SHP77 treated with DMSO at 0.1 percent for 48 hours (cell line): ENCODE measurements at places on chromosomes 1 and 21.

GRCh38 chr1:93907718-93908117 lies 1.5 kb downstream of the GCLM start:
- DNase-seq: no peak

GRCh38 chr1:114269539-114269938 lies 115.9 kb upstream of the SYT6 start:
- DNase-seq: no peak

- DNase-seq: peak; percentile 25
These were observed 53.4 kb downstream of the DMAP1 start for GRCh38 chr1:44266400-44267344.

GRCh38 chr1:77624102-77624501 lies 58.4 kb downstream of the ZZZ3 start:
- no peak for DNase-seq

DNA sequence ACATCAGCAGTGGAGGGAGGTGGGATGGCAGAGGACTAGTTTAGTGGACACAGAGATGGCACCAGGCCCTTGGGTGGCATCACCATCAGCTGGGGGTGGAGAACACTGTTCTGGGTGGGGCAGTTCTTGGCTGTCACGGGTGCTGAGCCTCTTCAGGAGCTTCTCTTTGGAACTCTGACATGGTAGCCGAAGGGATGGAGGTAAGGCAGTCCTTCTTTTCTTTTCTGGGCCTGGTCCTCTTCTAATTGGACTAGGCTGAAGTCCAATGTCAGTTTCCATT lies 8.3 kb upstream of the MEF2D start:
- no peak for DNase-seq

DNA sequence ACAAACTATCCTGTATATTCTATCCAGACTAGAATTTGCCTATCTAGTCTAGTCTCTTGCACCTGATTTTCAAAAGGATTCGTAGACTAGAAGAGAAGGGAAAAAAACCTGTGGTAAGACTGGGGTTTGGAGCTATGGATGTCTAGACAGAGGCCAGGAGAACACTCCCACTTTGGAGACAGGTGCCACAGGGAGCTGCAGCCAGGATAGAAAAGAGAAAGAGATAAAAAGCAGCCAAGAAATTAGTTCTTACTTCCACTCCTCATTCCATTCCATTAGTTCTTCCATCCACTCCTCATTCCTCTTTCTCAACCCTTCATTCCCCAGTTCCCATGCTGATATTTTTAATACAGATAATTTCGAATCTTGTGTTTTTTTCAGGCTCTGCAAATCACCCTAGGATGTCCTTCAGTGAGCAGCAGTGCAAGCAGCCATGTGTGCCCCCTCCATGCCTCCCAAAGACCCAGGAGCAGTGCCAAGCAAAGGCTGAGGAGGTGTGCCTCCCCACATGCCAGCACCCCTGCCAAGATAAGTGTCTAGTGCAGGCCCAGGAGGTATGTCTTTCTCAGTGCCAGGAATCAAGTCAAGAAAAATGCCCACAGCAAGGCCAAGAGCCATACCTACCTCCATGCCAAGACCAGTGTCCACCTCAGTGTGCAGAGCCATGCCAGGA lies 496 bp downstream of the PRR9 start:
- DNase-seq: no peak

DNA sequence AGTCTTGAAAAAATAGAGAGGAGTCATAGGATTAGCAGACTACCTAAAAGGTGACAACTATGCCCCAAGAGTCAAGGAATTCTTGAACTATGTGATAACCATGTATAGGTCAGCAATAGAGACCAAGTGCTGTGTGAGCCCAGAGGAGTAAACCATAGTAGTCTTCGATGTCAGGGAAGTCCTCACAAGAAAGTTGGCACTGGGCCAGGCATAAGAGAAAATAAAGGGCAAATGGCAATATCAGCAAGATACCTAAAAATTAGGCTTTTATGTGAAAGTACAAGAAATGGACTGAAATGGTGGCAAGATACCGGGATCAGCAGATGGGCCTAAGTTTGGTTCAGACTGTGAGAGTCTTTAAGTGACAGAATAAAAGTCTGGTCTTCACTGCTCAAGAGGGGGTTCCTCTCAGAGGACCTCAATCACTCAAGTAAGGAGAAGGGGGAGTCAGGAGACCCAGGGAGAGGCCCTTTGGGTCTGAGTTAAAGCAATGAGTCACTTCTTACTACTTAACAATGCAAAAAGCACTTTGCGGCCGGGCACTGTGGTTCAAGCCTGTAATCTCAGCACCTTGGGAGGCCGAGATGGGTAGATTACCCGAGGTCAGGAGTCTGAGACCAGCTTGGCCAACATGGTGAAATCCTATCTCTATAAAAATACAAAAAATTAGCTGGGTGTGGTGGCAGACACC lies 95.0 kb downstream of the TEX35 start:
- DNase-seq: no peak

DNA sequence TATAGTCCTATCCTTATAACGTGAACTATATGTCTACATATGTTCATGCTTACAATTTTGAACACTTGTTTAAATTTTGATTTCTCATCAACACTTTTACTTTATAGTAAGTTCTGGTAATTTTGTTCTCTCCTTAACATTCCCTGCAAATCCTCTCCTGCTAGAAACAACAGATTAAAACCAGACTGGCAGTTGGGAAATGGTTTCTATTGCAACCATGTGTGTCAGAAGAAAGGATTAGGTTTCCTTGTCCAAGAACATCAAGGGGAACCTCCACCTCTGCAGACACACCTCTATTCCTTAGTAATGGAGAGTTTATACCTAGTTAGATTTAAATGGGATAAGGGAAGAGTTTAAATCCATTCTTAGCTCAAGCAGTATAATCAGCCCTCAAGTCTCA lies 3.3 kb upstream of the WARS2 start:
- DNase-seq: no peak

DNA sequence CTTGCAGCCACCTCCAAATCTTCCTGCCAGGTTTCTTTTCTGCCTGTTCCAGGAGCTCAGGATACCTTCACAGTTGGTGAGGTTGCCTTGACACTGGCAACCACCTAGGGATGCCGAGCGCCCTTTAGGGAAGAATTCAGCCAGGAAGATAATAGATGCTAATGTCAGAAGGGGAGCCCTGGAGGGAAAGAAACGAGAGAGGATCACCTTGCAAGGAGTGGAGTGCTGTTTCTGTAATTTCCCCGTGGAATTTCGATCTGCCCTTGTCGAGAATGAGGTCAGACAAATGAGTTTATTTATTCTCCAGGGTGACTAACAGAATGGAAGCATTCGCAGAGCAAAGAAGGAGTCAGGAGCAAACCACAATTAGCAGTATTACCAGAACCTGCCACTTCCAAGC lies 315.8 kb upstream of the KAZN start:
- no peak for DNase-seq

DNA sequence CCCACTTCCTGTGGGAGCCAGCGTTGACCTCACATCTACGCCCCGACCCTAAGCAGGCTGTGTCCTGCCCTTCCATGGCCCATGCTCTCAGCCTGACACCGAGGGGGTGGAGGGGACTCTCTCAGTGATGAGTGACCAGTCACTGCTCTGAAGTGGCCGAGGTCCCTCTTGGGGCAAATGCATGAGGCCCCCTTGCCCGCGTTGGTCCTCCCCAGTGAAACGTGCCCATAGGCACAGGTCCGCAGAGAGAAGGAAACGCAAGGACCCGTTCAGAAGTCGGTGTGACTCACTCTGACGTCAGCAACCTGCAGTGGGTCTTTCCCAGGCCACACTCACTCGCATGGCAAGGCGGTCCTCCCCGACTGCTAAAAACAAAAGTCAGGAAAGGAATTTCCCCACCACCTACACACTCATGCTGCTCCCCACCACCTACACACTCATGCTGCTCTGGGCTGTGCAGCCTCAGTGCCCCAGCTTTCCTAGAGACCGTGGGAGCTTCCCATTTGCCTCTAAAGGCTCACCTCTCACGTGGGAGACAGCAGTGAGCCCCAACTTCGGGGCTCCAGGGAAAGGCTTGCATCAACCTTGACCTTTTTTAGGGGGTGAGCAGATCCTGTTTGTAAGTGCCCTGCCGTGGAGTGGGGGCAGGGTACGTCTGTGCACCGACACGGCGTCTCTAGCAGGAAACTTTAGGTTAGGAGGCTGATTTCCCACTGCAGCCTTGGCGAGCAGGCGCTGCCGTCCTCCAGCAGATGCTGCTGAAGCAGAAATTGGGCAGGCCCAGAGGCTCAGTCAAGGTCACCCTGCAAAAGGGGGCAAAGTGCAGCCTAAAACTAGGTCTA lies 11.4 kb downstream of the UBASH3A start:
- DNase-seq: peak; percentile 7

DNA sequence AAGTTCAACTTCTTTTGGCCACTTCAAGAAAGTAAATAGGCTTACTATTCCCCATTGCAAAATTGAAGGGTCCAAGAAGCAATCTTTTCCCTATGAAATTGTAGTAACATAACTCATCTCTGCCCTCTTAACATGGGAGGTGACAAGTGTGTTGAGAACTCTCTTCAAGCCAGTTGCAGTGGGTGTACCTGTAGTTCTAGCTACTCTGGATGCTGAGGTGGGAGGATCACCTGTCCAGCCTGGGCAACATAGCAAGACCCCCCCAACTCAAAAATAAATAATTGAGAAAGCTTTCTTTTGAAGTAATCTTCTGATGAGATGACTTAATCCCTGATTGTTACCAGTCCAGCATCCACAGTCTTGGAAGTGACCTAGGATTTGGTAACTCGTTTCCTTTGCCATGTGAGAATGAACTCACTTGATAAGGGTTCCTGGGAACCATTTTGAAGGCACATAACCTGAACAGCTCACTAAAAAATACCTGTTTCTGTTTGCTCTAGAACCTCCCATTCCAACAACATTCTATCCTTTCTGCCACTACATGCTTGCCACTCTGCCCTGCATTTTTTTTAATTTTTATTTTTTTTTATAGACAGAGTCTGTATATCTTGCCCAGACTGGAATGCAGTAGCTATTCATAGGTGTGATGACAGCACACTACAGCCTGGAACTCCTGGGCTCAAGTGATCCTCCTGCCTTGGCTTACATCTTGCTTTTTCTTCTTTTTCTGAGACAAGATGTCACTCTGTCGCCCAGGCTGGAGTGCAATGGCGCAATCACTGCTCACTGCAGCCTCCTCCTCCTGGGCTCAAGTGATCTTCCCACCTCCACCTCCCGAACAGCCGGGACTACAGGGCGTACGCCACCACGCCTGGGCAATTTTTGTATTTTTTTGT lies 1.4 kb upstream of the IPO9 start:
- DNase-seq: no peak

DNA sequence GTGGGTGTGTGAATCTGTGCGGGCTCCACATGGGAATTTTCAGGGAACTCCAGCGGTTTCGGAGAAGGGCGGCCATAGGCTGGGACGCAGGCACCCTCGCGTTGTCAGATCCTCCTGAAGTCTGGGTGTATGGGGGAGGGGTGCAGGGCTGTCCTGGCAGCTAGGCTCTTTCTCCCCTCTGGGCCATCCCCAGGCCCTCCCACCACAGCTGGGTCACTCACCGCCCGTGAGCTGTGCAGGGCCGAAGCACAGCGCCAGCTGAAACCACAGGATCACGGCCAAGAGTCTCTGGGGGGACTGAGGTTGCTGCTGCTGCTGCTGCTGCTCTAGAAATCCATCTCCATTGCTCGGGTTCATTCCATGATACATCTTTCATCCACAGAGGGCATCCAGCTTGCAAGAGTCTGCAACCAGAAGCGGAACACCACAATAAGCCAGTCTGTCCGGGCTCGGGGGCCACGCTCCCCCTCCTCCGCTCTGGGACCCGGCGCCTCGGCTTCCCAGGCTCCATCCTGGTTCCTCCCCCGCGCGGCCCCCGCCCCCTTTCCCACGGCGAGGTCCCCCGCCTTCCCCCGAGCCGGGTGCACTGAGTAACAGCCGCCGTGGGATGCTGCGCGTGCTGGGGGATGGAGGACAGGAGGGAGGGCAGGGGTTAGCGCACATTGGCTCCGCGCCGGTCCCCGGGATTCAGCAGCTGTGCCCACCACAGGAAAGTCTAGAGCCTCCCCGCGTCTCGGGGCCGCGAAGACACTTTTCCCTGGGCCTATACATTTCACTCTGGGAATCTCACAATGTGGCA lies 720 bp downstream of the SUSD4 start:
- DNase-seq: no peak

DNA sequence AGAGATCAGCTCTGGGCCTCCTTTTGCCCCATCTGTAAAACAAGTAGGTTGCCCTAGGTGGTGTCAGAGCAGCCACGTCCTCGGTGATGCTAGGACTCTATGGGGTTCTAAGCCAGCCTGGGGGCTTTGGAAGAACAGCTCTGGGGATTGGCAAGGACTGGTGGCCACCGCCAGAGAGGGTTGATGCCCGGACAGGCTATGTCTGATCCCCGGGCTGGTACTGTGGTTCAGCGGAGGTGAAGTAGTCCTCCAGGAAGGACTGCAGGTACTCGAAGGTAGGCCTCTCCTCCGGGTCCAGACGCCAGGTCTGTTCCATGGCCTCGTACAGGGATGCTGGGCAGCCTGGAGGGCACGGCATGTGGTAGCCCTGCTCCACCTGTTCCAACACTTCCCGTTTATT lies 8.8 kb upstream of the AHDC1 start:
- no peak for DNase-seq

DNA sequence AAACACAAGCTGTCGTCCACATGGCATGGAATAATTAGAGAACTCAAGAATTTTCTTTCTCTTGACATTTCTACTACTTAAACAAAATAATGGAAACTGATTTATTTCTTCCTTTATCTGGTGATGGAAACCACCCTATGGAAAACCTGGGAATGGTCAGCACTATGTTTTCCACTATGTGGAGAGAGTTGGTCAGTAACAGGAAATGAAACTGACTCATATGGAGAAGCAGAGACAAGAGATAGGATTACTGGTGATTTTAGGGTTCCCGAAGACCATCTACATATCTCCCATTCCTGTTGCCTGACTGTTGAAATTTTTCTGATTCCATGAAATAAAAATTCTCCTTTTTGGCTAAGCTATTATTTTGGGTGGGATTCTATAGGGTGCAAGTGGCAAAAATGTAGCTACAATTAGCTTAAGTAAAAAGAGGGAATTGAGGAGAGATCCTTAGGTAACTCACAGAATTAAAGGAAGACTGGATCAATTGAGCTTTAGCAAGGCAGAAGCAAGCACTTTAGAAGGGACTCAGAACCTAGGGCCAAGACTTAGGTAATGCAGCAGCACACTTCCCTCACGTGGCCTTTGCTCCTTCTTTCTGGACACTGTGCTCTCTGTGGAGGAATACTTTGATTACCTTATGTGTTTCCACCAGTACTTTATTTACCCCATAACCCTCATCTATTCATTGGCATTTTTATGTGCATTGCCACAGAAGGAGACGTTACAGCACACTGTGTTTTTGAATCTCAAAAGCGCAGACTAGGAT lies 89.6 kb downstream of the LEPR start:
- no peak for DNase-seq
